Omental fat pad (tissue), 4 donors: ENCODE measurements at places on chromosomes 3 and 15. TPM values are rescaled to one million over a fixed set of nuclear protein-coding genes. Genes with fewer than 3 reads are reported as not detected.

The ATG3 gene
- total RNA-seq: 80.5 TPM

The C3orf18 gene
- total RNA-seq: 9.2 TPM

The SPTBN5 gene
- 0.19 TPM for total RNA-seq

The MEGF11 gene
- not detected for total RNA-seq

The BCHE gene
- total RNA-seq: 205 TPM

The TGM5 gene
- 0.94 TPM for total RNA-seq

The U2SURP gene
- 71.9 TPM for total RNA-seq

The RBSN gene
- total RNA-seq: 22.7 TPM

The CLDN16 gene
- total RNA-seq: not detected

The AP3B2 gene
- total RNA-seq: 7.6 TPM

The INSYN1 gene
- 0.95 TPM for total RNA-seq

The C3orf80 gene
- 0.38 TPM for total RNA-seq

The SAMMSON gene
- not detected for total RNA-seq

The SLC24A5 gene
- not detected for total RNA-seq

The GOLGA6L10 gene
- total RNA-seq: 1.3 TPM

The CHL1 gene
- total RNA-seq: 47.6 TPM

The TEX55 gene
- total RNA-seq: not detected

The CIDEC gene
- total RNA-seq: 1,481 TPM

The GOLGA6A gene
- total RNA-seq: not detected
